Hypothalamus (tissue), 51 donors: ENCODE measurements at places on chromosomes 4 and X.
A peak's percentile ranks its signal among the peaks of the same experiment; 100 is the strongest.

GRCh38 chr4:2830632-2831610 is 12.7 kb upstream of the ADD1 start:
- DNase-seq: no peak

DNA sequence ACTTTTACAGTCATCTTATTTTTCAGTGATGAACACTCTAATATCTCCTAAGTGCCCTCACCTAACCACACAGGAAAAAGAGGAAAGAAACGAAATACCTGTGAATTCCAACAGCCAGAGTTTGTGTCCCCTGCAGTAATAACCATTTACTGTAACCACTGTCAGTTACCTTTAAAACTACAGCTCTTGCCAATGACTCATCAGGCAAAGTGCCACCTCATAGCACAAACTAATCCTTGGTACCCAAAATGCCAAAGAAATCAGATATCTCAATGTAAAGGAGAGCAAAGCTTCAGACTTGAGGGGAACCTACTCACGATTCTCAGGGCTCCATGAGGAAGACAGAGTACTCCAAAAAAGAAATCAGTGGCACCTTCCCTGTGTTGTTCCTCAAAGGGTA is 146.5 kb downstream of the NDST3 start:
- DNase-seq: no peak

DNA sequence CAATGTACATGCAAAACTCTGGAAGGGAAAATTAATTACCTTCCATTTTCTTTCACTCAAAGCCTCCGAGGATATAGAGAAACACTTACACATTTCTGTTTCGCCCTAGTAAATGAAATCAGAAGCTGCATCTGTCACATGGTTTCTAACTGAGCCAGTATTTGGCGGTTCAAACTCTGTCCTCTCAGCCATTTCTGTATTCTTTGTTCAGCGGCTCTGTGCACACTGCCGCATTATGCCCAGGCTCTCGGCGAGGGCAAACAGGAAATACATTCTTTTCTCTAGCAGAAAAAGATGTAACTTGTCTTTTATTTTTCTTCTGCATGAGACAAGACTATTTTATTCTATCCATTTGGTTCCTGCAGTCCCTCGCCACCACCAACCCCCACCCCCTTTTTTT is 71.4 kb upstream of the GPM6B start:
- DNase-seq: peak; percentile 2

- no peak for DNase-seq
Observed at GRCh38 chrX:30895370-30895769, 6.3 kb upstream of the TAB3 start.

DNA sequence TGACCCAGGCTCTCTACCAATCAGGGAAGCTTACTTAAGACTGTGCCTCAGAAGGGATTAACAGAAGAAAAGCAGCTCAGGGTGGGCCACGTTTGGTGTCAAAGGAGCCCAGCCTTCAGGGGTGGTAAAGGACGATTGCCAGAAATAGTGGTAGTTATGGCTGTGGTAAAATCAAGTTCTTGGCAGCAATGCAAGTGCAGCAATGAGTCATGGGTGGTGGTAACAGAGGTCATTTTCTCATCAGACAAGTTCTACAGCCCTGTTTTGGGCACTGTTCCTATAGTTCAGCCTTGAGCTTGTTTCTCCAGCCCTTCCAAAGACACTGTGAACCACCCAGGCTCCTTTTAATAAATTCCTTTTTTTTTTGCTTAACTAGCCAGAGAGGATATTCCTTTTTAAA is 120.3 kb downstream of the EFHC2 start:
- no peak for DNase-seq

DNA sequence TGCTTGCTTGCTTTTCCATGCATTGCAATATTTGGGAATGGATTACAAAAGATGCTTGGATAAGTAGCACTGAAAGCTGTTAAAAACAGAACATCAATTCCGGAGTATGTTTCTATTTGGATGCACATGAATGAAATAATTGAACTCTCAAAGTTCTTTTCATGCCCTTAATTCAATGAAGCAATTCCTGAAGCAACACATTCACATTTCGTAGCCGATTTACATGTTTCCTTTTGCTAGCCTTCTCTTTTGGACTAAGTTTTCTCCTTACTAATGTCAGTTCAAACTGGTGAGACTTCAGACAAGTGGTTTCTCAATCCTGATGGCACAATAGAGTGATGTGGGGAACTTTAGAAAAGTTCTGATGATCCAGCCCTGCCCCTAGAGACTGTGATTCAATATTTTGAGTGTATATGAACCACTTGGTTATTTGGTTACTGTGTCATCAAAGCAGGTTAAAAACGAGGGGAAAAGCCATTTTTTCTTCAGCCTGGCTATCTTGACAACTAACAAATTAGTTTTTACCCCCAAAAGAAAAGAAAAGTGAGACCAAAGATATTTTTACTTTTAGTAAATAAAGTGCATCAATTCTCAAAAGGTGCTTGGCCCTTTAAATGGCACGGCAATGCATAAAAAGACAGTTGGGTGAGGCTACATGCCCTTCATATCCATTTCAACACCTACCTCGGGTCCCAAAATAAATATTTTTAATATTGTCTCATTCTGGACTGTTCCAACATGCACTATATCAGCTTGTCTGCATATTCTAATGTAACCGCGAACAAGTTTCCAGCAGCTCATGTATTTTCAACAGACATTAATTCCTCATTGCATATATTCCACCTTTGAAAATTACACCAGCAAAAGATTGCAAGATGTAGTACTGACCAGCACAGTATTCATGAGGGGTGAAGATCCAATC is 90.1 kb upstream of the RPL34 start:
- no peak for DNase-seq

DNA sequence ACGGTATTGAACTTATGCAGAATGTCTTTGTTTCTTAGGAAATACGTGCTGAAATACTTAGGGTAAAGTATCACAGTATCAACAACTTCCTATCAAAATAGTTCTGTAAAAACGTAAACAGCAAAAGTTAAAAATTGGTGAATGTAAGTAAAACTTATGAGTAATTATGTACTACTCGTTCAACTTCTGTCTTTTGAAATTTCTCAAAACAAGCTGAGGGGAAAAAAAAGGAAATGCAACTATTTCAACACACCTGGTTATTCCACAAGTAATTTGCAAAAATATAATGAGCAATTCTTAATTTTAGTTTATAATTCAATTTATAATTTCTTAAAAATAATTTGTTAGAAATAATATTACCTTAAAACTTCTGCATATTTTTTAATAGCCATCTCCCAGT is 8.3 kb downstream of the PPID start:
- DNase-seq: no peak

DNA sequence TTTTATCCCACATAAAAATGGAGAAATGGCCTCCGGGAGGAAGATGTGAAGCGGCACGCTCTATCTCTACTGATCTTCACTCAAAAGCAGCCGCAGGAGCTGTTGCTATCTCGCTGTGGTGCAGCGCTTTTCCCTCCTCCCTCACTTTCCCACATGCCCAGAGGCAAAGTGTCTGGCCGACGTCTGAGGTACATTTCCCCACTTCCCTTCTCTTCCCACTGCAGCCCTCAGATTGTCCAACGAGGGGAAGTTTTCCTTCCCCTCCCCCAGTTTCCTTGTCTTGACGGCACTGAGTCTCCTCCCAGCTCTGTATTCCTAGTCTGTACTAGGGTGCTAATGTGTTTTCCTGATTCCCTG is 660 bp upstream of the COL25A1 start:
- no peak for DNase-seq

DNA sequence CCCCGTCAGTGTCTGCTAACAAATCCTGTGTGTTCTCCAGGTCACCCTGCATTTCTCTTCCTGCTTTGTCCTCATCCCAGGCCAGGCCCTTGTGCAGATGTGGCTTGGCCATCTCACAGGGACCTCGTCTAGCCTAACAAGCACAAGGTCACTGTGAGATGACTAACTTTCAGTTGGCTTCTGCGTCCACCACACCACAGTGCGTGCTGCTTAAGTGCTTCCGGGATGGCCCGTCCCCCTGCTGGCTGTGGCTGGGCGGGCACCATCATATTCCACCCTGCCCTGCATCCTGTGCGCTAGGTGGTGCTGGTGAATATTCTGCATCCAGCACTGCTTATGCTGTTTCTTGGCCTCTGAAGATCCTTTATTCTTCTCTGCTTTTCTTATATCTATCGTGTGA is 33.8 kb downstream of the RBBP7 start:
- DNase-seq: no peak

DNA sequence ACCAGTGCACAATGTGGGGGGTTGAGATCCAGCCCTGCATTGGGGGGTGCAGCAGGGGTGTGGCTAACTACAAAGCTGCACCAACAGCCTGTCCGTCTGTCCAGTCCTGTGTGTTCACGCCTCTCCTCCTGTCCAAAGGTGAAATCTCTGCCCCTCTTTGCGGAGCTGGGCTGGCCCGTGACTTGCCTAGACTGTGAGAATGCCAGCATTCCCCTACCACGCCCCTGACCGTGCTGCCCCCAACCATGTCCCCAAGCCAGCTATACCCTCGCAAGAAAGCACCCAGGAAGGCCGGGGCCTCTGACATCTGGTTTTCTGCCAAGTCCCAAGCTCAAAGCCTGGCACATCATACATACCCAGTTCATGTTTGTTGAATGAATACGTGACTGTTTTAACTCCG is 19.2 kb downstream of the ZFYVE28 start:
- DNase-seq: no peak

DNA sequence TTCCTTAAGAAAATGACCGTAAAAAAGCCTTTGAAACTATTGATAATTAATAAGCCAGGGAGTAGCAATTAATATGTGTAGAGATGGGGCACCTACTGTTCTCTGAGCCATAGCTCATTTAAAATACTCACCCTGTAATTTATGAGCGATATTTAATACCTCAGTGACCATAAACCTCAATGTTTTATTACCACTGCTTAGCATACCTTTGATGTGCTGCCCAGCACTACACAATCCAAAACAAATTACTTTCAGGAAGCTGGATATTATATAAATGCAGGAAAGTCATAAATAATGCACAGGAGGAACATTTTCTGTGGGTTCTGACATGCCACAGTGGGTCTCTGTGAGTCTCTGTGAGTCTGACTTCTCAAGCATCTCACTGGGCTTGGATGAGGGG is 166.1 kb upstream of the RPL34 start:
- DNase-seq: no peak

DNA sequence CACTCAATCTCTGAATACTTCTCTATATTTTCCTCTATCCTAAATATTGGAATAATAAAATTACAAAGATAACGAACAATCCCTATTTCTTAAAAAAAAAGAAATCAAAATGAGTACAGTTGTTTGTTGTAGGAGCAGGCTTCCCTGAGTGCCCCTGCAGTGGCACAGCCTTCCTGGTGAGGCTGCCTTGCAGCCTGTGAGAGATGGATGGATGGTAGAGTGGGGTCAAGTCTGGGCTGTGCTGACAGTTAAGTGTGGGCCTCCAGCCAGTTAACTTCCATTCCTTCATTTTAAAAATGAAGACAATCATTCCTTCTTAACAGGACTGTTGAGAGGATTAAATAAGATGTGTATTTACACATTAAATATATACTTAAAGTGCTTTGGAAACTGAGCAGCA is 136.9 kb downstream of the MGST2 start:
- no peak for DNase-seq

- no peak for DNase-seq
Observed at GRCh38 chr4:98577956-98578355, 80.5 kb downstream of the TSPAN5 start.

DNA sequence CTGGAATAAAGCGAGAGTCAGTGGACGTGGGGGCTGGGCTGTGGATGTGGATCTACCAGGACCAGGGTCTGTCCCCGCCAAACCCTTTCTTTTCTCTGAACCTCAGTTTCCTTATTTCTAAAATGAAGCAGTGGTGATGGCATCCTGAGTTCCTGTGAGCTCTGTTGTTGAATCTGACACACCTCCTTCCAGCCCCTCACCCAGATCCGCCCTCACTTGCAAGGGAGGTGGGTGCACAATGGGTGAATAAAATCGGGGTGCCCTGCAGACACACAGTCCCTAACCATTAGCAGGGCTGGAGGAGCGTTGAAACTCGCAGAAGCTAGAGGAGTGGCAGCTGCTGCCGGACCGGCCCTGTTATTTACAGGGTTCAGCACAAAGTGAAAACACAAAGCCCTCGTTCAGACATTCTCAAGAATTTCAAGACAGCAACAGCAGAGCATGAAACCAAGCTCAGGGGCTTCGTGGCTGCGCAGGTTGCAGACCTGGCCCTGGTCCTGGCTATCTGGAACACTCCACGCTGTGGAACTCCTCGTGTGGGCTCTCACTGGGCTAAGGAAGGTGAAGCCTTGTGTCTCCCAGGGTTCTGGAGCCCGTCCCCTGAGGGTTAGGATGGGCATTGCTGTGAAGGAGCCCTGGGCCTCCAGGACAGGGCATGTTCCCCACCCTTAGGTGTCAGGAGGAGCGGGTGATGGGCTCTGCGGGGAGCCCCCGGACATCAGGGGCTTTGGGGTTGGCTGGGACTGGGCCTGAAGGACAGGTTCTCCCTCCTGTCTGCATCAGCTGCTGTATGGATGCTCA is 42.9 kb downstream of the PSAPL1 start:
- no peak for DNase-seq

- DNase-seq: no peak
Observed at GRCh38 chrX:41956027-41956426, 32.7 kb upstream of the CASK start.

- no peak for DNase-seq
Observed at GRCh38 chrX:11666164-11666563, 444 bp upstream of the ARHGAP6 start.

GRCh38 chr4:184444953-184445309 is 29.4 kb downstream of the IRF2 start:
- DNase-seq: peak; percentile 11

DNA sequence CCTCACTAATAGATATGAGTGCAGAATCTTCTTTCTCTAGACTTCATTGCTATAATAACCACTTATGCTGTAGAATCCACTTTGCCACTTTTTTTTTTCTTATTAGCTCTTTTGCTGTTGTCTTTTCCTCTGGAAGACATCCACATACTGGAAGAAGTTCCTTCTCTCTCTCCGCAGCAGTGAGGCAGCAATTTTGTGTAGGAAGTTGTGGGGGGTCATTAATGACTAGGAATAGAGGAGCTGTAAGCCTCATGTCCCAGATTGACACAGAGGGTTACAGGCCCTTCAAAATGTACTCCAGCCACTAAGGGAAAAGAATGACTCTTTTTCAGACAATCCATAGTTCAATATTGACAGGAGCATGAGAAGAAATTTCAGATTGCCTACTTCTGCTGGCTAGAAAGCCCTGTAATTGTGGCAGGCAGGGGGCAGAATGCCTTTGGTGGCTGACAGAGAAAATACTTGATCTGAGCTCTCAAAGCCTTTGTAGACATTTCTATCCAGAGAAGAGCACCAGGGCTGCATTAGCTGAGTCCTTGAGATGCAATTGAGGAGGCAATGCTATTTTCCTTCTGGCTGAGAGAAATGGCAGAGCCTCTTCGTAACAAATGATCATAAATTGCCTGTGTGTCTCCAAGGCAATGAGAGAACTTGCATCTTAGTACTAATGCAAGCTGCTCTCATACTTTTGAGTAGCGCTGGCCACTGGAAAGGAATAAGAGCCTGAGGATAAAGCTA is 856.2 kb downstream of the STIM2 start:
- DNase-seq: no peak

DNA sequence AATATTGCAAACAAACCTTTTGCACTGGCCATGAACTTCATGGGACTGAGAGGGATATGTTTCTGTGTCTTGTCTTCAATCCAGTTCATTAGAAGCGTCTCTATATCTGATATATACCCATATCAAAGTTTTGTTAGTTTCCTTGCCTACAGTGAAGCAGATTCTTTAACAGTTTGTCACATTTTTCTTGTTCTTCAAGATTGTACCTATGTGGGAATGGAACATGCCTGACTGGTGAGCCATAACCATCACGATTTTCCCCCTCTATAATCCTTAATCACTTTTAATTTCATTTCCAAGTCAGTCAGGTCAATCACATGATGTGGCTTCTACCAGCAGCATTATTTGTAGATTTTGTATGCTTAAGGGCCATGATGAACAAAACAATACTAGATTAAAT is 197.1 kb upstream of the PDE5A start:
- DNase-seq: no peak
